ENCODE measurements at places on chromosomes 5 and 9.
A peak's percentile ranks its signal among the peaks of the same experiment; 100 is the strongest.

GRCh38 chr9:12735665-12736064 is 39.2 kb upstream of the LURAP1L start:
- DNase-seq: peak; percentile 38

- DNase-seq: no peak
Measured at GRCh38 chr9:7403028-7403389, 396.6 kb downstream of the DMAC1 start.

- no peak for DNase-seq
Measured at GRCh38 chr5:143922718-143923117, 110.8 kb downstream of the HMHB1 start.

GRCh38 chr5:62954578-62954977 is 376.0 kb downstream of the LRRC70 start:
- DNase-seq: no peak

DNA sequence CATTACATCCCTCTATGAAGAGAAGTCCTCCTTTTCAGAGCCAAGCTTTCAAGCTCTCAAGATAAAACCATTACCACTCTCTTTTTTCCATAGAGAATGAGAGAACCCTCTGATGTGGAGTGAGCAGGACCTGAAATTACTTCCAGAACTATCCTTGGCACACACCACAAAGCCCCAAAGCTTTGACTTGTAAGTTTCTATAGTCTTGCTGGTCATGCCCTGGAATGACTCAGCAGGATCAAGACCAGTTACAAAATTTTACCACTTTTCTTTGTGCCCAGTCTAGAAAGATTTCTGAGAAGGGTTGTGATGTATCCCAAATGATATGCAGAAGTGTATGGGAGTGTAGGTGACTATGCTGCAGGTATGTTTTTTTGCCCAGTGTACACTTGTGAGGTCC is 760.6 kb downstream of the TLE1 start:
- DNase-seq: no peak

- no peak for DNase-seq
Measured at GRCh38 chr9:134932606-134933005, 14.9 kb upstream of the FCN1 start.

GRCh38 chr9:27495480-27496134 is 28.5 kb upstream of the IFNK start:
- no peak for DNase-seq
